Stimulated activated CD8-positive, alpha-beta memory T cell treated with anti-CD3 and anti-CD28 coated beads, Interleukin-15, amount 100 ng/mL, for 24 hours (primary cell): ENCODE measurements at places on chromosomes 2 and 18.

GRCh38 chr2:207565736-207566500, 36.2 kb downstream of the CREB1 start:
- DNase-seq = no peak

GRCh38 chr2:169018390-169018789, 12.7 kb downstream of the ABCB11 start:
- no peak for DNase-seq

GRCh38 chr2:203824603-203825002, 43.0 kb upstream of the CTLA4 start:
- DNase-seq = no peak

DNA sequence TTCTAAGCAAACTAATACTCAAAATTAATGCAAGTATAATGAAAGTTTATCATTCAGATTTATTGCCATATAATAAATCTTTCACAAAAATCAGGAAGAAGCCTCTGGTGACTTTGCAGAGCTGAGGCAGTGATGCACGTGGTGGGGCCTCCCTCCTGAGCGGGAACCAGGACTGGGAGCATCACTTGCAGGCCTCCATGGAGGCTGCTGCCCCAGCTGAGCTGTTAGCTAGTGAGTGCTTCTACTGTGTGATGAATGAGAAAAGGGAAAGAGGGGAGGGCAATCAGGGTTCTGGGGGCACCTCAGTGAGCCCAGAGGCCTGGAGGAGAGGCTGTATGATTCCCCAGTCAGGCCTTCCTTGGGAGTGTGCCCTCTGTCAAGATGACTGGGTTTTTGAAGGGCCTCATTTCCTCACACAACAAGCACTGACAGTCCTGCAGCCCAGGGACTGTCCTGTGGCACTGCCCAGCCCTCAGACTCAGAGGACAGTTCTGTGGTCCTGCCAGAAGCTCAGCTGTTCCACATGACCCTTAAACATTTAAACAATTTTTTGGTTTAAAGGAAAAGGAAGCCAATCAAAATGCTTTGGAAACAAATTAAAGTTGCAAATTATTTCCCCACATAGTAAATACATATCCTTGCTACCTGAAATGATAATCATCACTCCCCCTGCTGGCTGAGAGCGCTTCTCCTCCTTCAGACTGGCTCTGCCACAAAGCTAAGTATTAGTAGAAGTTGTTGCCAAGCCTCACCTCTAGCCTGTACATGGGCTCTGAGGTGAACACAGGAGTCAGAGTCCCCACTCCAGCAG, 90.9 kb upstream of the SMAD7 start:
- DNase-seq = no peak

DNA sequence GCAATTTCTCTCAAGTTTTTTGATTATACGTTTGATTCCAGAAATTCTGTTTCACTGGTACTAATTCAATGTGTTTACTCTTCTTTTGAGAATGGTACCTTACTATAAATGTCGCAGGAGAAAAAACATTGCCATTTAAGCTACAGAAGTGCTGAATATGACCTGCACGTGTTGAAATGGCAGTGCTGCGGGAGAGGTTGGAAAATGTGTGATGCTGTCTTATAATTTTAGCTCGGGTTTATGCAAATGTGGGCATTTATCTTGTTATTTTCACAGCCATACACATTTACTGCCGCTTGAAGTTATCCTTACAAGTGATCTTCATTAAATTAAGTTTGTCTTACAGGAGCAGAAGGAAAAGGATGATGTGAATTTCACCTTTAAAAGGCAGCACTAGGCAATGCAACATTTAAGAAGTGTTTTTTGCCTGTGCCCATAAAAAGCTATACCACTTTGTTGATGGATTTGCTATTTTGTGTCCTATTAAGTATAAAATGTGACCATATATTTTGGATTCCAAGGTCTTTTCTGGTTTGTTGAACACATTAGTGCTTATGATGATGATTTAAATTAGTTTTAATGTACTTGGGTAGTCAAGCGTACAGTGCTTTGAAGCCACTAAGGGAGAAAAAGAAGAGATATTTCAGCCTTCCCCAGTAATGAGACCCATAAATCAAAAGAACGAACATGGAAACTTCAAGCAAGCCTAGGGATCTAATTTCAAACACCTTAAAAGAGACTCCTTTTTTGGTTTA, 112.1 kb downstream of the LTBP1 start:
- no peak for DNase-seq
